GM13976 (cell line): ENCODE measurements at places on chromosomes 5 and 9.

- peak; percentile 68 for DNase-seq
These were observed 1.7 kb downstream of the EBF1 start for GRCh38 chr5:159097784-159098602.

DNA sequence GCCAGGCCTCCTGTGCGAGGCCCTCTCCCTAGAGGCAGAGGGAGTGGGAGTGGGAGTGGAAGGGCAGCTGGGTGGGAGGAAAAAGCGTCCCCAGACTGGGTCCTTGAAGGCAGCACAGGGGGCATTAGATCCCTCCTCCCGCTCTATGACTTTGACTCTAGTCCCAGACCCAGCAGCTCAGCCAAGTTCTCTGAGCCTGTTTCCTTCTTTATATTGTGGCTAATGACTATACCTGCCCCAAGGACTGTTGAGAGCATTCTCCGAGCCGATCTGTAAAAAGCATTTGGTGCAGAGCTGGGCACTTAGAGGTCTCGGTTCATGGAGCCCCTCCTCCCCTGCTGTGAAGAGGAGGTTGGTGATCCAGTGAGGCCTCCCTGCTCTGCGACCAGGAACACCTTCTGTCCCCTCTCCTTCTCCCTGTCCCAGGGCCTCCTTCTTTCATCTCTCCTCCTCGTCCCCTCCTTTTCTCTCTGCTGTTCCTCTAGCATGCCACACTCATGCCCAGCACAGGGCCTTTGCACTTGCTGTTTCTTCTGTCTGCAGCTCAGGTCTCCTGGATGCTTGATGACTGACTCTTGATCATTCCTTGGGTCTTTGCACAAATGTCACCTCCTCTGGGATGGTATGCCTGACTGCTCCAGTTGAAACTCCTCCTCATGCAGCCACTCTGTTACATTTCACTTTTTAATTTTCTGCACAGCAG lies 23.4 kb upstream of the PSD2 start:
- no peak for DNase-seq

DNA sequence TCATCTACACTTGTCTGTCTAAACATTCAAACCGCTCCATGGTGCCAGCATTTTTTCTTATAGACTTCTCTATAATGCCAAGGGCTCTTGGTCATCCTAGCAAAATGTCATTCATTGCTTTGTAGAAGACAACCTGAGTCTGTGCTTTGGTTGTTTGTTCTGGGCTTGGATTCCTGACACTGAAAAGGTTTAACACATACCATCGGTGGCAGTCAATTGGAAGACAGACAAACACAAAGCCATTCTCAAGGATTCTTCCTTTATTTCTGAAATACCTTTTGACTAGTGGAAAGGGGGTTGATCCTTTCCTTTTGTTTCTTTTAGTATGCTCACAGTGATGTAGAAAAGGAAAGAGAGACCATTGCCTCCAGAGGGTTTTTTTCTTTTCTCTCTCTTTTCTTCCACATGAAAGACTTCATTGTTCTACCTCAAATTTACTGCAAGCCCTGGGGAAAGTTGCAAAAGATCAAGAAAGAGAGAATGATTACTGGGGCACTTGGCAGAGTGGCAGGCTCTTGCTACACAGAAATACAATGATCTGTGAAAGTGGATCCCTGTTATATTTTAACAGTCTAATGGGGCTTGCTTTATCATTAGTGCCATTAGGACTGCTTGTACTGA lies 66.4 kb upstream of the TMC1 start:
- DNase-seq, result no peak

- DNase-seq, result no peak
These were observed 21.3 kb downstream of the NR5A1 start for GRCh38 chr9:124485936-124486335.

DNA sequence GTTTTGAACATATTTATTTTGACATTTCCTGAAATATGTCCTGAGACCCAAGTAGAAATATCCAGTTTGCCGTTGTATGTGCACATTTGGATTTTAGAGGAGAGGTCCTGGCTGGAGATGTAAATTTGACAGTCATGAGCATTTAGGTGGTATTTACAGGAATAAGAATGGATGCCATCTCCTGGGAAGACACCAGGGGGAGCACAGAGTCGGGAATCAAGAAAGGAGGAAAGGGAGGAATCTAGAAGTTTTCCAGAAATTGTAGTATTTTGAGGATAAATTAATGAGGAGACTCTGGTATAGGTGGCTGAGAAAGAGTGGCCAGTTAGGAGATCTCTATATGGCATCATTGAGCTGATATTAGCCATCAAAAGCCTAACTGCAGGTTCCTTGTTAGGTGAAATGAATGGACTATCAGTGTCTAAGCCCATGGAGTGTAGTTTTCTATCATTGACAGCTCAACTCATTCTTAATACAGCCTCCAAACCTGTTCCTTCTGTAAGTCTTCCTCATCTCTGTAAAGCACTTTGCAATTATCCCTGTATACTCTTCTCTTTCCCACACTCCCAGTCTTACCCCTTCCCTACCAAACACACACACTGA lies 7.2 kb downstream of the GAPT start:
- no peak for DNase-seq

- DNase-seq, result no peak
These were observed 26.3 kb upstream of the GABRP start for GRCh38 chr5:170757182-170757601.

GRCh38 chr5:102531506-102531905 lies 32.7 kb upstream of the SLCO6A1 start:
- DNase-seq, result no peak

DNA sequence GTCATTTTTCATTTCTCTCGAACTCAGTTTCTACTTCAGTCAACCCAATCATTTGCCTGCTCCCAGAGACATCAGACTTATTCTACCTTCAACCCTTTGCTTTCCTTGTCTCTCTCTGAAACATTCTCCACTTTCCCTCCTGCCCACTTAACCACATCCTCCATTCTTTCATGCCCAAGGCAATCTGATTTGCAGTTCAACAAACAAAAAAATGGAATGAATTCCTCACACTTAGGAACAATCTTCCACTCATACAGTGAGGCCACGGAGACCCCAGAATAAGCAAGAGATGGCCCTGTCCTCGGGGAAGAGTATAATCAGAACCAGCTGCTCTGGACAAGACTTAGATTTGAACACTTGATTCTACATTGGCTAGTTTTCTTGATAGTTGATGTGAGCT lies 180.5 kb downstream of the RFK start:
- DNase-seq, result no peak

GRCh38 chr9:131721076-131721475 lies 18.8 kb downstream of the RAPGEF1 start:
- no peak for DNase-seq

- no peak for DNase-seq
These were observed 343.0 kb upstream of the SGCD start for GRCh38 chr5:155983954-155984353.

- peak; percentile 32 for DNase-seq
These were observed 3.8 kb upstream of the DMRT3 start for GRCh38 chr9:972501-973294.

DNA sequence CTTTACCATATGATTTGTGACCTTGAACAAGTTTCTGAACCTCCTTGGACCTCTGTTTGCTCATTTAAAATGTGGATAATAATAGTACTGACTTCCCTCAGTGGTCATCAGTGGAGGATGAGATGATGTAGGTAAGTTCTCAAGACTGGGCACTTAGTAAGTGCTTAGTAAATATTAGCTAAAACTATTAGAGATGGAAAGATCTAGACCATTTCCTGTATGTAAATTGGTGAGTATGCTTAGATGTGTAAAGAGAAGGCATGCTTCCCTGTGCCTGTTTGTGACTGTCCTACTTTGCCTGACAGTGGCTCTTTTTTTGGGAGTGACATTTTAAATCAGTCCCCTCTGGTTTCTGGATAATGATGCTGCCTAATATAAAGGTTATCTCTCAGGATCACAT lies 288.1 kb downstream of the GABRB2 start:
- DNase-seq, result no peak

GRCh38 chr5:87452837-87453236 lies 40.1 kb upstream of the CCNH start:
- no peak for DNase-seq

DNA sequence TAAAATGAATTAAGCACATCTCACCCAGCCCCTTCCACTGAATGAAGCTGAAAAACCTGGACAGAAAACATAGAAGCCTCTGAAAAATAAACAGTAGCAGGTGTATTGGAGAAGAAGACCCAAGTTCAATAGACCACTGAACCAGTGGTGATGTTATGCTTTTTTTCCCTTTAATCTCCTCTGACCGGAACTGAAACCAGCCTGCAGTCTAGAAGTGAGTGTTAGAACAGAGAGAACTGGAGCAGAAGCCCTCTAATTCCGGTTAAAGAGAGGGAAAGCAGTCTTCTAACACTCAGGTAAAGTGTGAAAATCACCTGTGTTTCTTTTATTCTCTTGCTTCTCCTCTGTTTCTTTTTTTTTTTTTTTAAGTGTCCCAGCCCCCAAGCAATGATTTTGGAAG lies 83.5 kb upstream of the CCL21 start:
- DNase-seq, result peak; percentile 30

DNA sequence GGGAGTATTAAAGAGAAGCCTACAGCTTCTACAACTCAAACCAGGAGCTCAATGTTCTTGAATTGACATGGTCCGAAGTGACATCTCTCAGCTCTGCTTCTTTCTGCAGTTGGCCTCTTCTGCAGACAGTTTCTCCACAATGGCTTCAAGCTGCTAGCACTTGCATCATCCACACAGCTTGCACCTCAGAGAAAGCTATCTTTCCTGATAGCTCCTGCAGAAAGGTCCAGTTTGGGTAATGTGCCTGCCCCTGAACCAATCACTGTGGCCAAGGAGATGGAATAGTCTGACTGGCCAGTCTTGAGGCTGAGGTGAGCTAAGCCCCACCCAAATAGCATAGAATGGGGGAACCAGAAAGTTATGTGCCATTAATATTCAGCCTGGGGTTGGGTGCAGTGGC lies 95.8 kb upstream of the ABCA1 start:
- DNase-seq, result no peak

DNA sequence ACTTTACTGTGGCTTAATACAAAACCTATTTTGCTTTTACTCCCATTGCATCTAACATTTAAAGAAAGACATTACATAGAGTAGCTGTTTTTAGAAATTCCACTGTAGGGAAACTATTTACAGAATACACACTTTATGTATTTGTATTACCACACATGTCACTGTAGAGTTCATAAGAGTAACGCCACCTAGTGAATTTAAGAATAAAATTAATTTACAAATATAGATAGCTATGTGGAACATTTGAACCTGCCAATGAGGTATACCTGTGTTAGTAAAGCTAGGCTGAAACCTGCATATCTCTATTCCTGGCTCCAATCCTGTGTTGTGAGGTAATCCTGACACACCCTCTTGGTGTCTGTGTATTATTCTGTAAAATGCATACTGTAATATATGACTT lies 234.4 kb downstream of the MAST4 start:
- no peak for DNase-seq

GRCh38 chr5:2185646-2186471 lies 303.1 kb upstream of the IRX4 start:
- no peak for DNase-seq

GRCh38 chr9:88824711-88825110 lies 166.6 kb upstream of the S1PR3 start:
- DNase-seq, result no peak

- DNase-seq, result no peak
These were observed 39.6 kb downstream of the TRPM6 start for GRCh38 chr9:74848153-74848525.

DNA sequence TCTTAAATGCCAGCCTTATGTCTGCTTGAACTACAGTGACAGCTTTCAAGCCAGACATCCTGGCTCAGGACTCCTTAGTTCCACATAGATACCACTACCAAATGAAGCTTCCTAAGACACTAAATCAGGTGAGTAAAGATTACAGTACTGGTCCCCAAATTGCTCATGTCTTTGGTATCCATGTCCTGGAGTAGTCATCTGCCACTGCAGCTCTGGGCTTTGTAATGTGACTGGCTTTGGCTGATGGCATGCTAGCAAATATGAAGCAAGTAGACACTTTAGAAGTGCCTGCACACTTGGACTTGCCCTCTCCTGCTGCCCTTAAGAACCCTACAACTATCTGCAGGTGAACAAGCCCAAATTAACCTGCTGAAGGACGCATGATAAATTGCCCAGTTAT lies 334.9 kb downstream of the BNC2 start:
- DNase-seq, result no peak

- DNase-seq, result no peak
These were observed 194.8 kb downstream of the SPOCK1 start for GRCh38 chr5:137304226-137304874.

DNA sequence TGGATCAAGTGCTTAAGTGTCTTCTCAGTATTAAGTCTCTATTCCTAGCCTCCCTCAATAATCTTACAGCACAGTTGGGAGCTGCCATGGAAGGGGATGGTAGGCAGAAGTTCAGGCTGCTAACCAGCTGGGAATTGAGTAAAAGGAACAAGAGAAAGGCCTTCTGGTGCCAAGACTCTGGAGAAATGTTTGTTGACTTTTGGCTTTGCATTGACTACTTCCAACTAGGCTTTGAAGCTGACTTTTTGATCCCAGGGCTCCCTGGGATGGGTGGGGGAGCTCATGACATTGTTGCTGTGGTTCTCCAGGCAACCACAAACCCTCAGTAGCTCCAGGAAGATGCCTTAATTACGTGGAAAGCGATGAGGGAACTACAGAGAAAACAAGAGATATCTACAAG lies 85.2 kb upstream of the HTR4 start:
- no peak for DNase-seq

- no peak for DNase-seq
These were observed 1.7 kb downstream of the PTGDS start for GRCh38 chr9:136978865-136979544.

- no peak for DNase-seq
These were observed 197.5 kb downstream of the MAPKAP1 start for GRCh38 chr9:125509476-125509875.

DNA sequence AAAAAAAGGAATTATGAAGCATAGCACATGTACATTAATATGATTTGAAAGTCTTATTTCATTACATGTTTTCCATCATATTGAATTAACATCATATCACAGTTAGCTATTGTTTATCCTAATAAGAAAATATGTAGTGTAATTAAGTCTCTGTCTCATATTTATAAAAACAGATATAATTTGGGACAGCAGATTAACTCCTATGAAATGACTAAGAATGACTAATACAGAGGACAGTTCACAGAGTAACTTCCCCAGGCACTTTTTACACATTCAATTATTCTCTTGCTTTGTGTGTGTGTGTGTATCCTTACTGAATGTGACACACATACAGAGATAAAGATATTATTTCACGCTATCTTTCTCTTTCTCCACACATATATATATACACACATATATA lies 2400.9 kb upstream of the C9orf72 start:
- no peak for DNase-seq

DNA sequence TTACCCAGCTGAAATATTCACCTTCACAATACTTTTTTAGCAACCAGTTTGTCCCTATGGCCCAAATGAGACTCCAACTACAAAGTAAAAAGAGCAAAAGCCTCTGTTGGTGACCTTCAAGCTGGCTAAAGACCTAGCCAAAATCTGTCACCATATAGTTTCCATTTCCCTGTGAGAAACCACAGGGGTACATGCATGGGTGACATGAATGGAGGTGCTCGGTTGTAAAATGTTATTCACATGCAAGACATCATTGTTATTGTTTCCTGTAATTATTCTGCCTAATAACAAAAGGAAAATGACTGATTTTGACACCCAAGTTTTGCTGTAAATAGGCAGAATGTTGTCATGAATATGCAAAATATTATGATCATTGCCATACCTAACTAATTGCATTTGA lies 285.3 kb downstream of the ZNF608 start:
- DNase-seq, result no peak

- no peak for DNase-seq
These were observed 1.4 kb downstream of the PHF19 start for GRCh38 chr9:120875643-120875953.

- DNase-seq, result no peak
These were observed 1978.6 kb upstream of the CDH6 start for GRCh38 chr5:29214839-29215238.
